HCT116 (cell line): ENCODE measurements at places on chromosomes 7 and 10. TPM values are rescaled to one million over a fixed set of nuclear protein-coding genes. Genes with fewer than 3 reads are reported as not detected.

GRCh38 chr10:113148901-113149300, 198.9 kb downstream of the TCF7L2 start:
- no peak for DNase-seq

DNA sequence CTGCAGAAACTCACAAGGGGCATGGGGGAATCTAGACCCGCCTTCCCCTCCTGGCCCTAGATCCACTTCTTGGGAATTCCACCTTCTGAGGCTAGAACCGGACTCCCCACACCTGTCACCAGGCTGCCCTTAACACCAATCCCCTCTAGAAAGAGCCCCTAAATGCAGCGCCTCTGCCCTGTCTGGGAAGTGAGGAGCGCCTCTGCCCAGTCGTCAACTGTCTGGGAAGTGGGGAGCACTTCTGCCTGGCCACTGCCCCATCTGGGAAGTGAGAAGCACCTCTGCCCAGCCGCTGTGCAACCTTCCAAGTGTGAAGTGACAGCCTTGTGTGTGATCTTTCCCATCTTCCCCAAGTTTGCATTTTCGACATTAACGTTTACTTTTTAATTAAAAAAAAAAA, 8.8 kb downstream of the RCC1L start:
- DNase-seq = no peak

CHRM2 gene
- not detected for total RNA-seq

LRRC17 gene
- 0.47 TPM for total RNA-seq

NKX2-3 gene
- not detected for total RNA-seq

GRCh38 chr7:19665399-19666008, 43.3 kb downstream of the POLR1F start:
- peak; percentile 12 for DNase-seq

MLLT10 gene
- total RNA-seq = 45.2 TPM

- peak; percentile 37 for DNase-seq
Observed at GRCh38 chr7:135672560-135673359, 10.4 kb downstream of the STMP1 start.

DNA sequence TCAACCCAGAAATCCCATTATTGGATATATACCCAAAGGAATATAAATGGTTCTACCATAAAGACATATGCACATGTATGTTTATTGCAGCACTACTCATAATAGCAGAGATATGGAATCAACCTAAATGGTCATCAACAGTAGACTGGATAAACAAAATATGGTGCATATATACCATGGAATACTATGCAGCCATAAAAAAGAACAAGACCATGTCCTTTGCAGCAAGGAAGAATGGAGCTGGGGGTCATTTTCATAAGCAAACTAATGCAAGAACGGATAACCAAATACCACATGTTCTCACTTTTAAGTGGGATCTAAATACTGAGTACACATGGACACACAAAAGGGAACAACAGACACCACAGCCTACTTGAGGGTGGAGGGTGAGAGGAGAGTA, 2.2 kb upstream of the AFAP1L2 start:
- no peak for DNase-seq

NEUROD6 gene
- not detected for total RNA-seq

AGR3 gene
- not detected for total RNA-seq

GRCh38 chr7:18806177-18806576, 310.6 kb downstream of the HDAC9 start:
- DNase-seq = no peak

GRCh38 chr10:124725171-124725631, 19.0 kb downstream of the FAM53B start:
- no peak for DNase-seq

- DNase-seq = no peak
Observed at GRCh38 chr7:157337316-157338149, 729 bp downstream of the DNAJB6 start.

- no peak for DNase-seq
Observed at GRCh38 chr7:133056370-133057238, 25.3 kb downstream of the CHCHD3 start.

GRCh38 chr10:13665516-13666262, 78.9 kb downstream of the PRPF18 start:
- no peak for DNase-seq

DNA sequence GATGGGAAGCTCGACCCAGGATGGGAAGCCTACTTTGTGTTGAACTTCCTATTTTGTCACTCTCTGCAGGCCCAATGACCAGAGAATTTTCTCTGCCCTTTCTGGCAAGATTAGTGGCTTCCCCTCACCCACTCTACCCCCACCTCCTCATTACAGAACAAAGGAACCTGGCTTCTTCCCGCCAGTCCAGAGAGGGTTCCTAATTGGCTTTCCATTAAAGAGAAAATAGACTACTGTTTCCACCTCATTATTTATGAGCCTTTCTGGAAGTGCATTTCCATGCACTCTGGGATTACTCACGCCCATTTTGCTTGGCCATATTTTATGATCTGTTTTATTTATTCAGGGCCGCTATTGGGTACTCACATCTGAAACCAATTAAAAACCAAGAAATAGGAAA, 94.9 kb upstream of the TCF7L2 start:
- DNase-seq = no peak

AGK gene
- total RNA-seq = 36.3 TPM

- no peak for DNase-seq
Observed at GRCh38 chr7:121109145-121109544, 120.6 kb downstream of the CPED1 start.

DNA sequence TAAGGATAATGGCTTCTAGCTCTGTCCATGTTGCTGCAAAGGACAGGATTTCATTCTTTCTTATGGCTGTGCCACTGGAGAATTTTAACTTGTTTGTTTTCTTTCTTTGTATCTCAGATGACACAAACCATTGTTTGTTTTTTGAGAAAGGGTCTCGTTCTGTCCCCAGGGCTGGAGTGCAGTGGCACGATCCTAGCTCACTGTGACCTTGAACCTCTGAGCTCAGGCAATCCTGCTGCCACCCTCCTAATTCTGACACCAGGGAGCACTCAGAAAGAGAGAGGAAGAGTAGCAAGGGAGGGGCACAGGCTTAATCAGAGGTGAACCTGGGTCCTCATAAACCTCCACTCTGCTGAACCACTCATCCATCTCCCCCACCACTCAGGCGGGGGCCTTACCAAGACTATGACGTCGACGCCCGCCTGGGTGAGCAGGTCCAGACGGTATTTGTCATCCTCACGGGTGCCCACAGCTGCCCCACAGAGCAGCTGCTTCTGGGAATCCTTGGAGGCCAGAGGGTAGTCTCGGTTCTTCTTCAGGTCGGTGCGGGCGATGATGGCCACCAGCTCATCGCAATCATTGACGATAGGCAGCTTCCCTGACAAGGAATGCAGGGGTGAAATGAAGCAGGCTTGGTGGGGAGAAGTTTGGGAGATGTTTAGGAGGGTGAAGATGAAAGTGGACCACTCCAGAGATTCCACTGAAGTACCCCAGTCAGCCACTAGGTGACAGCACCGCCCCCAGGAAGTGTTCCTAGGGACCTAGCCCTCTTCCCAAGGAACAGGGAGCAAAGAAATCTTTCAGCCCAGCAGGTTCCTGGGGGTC, 11.6 kb downstream of the IMPDH1 start:
- no peak for DNase-seq

DNA sequence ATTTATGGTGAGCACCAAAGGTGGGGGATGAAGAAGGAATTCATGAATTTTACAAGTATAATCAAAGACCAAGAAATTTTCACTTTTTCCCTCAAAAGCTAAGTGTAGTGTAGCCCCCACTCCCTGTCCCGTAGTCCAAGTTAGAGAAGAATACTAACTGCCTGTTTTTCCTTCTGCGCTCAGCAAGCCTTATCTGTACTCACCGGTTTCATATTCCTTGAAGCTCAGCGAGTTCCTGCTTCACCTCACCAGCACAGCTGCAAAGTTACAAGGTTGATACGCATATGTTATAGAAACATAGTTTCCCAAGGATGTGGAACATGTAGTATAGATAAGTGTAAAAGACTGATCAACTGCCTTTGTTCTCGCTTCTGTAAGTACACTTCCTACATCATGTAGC, 16.0 kb upstream of the ZNF33B start:
- DNase-seq = no peak

VAX1 gene
- total RNA-seq = not detected

- DNase-seq = no peak
Observed at GRCh38 chr7:26182706-26183105, 17.8 kb downstream of the HNRNPA2B1 start.

DNA sequence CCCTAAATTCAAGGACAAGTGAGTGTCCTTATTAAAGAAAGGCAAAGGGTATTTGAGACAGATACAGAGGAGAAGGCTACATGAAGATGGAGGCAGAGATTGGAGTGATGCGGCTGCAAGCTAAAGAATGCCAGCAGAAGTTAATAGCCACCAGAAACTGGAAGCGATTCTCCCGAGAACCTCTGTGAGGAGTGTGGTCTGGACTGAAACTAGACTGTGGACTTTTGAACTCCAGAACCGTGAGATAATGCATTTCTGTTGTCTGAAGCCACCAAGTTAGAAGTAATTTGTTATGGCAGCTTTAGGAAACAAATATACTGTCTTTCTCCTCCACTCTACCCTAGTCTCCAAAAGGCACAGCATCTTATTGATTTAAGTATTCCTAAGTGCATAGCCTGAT, 80.3 kb upstream of the CREB5 start:
- no peak for DNase-seq

DNA sequence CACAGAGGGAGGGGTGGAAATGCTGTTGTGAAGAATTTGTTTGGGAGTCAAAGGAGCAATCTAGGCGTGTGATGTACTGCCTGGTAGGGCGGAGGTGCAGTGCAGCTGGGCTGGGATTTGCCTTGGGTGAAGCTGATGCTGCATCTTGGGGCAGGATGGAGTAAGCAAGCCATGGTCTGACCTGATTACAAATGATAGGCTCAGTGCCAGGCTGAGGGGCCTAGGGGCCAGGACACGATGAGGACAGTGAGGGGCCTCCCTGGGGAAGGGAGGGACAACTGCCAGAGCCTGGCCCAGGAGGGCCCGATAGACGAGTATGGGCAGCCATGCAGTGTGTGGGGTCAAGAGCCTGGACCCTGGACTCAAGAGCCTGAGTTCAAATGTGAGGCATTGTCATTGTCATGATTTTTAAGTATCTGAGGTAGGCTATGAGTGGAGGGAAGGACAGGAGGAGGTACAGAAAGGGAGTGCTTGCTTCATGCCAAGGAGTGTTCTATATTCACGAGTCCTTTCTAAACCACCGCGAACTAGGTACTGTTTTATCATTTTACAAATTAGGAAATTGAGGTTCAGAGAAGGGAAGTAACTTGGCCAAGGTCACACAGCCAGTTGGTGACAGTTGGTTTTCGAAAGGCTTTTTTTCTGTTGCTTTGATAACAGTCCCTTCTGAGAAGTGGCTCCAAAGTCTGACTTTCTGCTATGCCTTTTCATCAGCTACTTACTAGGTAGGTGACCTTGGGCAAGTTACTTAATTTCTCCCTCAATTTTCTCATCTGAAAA, 29.7 kb downstream of the HIF1AN start:
- DNase-seq = no peak

AKR1D1 gene
- 0.10 TPM for total RNA-seq

GRCh38 chr7:4302203-4302905, 379.7 kb upstream of the FOXK1 start:
- no peak for DNase-seq

DNA sequence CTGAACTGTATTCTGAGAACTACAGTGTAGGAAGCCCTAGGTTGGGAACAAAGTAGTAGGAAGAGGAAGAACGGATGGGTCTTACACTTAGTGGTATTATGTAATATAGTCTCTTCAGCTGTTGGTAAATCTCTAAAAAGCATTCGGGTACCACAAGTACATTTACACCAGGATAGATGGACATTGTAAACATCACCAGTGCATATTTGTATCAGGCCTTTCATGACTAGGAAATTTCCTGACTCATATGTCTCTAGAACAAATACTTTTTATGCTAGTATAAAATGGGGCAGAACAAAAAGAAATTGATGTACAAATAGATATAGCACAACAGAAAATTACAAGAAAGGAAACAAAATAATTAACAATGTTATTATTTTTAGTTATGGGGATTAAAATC, 21.5 kb upstream of the OR6B1 start:
- no peak for DNase-seq

- DNase-seq = no peak
Observed at GRCh38 chr10:11527691-11528255, 83.7 kb downstream of the USP6NL start.

GRCh38 chr7:8418629-8419245, 14.7 kb upstream of the NXPH1 start:
- peak; percentile 57 for DNase-seq

COPS6 gene
- total RNA-seq = 126 TPM

GRCh38 chr7:28815928-28816373, 142.2 kb downstream of the TRIL start:
- DNase-seq = no peak

CACNA2D1 gene
- 0.27 TPM for total RNA-seq
